ENCODE measurements at places on chromosomes 7 and 10.

- no peak for DNase-seq
Observed at GRCh38 chr10:121313119-121313875, 284.9 kb downstream of the FGFR2 start.

- DNase-seq: no peak
Observed at GRCh38 chr7:115672024-115672423, 358.5 kb downstream of the TFEC start.

- no peak for DNase-seq
Observed at GRCh38 chr7:111558991-111559390, 3.3 kb downstream of the IMMP2L start.

- DNase-seq: no peak
Observed at GRCh38 chr7:31336202-31337001, 4.1 kb downstream of the NEUROD6 start.

GRCh38 chr10:35433851-35434426, 97.6 kb downstream of the CCNY start:
- peak; percentile 23 for DNase-seq

DNA sequence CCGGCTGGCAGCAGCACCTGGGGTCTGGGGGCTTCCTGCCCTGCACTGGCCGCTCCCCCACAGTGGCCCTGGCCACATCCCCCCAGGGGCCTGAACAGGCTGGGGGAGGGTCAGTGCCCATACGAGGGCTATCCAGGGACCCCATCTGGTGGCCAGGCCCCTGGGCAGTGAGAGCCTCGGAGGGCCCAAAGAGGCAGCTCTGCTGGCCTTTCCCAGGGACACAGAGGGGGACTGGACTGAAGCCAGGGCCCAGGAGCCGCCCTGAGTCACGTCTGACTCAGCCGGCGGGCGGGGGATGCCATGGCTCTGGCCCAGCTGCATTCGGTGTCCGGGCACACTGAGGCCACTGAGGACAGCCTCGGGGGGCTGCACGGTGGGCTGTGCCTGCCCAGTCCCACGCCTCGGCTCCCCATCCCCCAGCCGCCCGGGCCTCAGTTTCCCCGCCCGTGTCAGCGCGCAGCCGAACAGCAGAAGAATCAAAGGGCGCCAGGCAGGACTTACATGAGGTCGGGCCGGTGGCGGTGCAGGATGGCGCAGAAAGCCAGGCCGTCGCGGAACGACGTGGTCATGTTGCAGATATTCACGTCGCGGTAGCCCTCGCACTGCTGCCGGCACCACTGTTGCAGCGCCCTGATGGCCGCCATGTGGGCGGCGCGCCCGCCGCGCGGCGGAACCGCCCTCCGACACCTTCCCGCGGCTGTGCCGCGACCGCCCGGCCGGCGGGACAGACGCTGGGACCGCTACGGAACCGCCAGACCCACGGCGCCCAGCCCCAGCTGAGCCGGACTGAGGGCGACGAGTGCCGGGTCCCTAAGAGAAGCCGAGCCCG, at the start of gene MICALL2:
Gene MICALL2, minus strand, starts transcription at position 788 of the 829 bp plus-strand sequence. Its CDS starts 144 bp downstream, at position 644.
- peak; percentile 87 for DNase-seq

DNA sequence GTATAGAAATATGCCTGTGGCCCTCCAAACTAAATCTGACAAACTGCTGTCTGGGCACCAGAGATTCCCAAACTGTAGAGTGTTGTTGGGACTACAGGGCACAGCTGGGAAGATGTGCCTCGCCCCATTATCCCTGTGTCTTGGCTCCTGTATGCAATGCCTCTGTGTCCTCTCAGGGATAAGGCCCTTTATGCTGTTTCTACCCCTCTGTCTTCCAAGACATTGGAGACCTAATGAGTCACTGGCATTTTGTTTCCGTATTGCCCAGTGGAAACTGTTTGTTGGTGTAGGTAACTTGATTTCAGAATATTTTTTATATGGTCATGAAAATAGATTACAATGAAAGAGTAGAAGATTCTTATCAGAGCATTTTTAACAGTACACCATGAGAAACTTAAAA, 183.2 kb downstream of the GLI3 start:
- no peak for DNase-seq

DNA sequence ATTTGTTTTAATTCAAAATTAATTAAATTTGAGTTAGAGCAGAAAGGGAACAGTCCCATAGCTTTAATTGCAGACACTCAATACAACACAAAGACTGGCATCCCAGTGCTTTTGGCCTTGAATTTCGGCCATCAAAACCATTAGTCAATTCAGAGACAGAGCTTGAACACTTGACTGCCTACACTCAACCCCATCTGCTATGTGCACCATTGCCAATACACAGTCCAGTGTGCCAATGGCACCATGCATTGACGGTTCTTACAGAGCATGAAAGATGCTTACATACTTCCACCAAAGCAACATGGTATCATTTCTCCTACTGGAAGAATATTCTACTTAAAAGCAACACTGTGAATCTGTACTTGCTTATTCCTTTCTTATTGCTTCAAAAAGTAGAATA, 43.6 kb upstream of the LRRTM3 start:
- DNase-seq: no peak

GRCh38 chr10:14618674-14619073, 156.0 kb downstream of the FAM107B start:
- no peak for DNase-seq

DNA sequence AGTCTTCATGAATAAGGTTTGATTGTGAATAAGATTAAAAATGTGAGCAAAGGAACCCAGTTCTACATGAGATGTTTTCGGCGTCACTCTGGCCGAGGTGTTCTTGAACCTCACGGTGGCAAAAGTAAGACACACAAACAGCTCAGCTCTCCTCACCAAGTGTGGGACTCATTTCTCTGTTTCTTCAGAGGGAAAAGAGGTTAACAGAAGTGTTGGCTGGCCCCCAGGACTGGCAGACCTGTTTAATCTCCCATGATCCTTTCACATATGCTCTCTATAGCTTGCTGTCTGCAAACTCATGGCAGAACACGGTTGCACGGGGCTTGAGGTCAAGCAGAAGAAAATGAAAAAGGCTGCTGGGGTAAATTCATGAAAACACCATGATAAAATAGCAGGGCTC, 394.4 kb downstream of the CALN1 start:
- no peak for DNase-seq

DNA sequence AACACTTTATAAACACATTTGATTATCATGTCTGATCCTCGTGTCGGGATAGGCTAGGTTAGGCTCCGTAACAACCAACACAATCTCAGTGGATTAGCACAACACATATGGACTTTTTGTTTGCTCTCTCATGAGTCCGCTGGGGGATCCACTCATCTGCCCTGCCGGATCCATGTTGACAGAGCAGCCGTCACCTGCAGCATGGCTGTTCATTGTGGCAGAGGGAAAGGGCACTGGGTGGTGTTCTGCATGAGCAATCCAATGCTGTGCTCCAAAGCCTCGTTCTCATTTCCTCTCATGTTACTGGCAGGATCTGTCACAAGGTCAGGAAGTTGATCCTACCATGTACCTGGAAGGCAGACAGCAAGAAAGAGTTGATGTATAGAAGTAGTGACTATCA, 62.5 kb upstream of the RAPGEF5 start:
- no peak for DNase-seq

DNA sequence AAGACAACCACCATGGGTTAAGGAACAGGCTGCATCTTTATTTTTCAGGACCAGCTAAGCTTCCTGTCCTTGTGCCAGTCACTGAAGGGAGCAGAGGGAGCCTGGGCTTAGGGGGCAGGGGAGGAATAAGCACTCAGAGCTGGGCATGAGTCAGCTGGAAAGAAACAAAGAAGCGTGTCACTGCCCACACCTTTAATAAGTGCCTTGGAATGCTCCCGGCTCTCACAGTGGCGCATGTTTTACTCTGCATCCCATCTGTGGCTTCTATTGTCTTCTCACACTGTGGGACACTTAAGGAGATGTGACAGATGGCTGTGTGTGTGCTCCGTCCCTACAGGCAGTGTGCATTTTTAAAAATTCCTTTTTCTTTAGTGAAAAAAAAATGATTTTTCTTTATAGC, 71.7 kb downstream of the MTURN start:
- DNase-seq: peak; percentile 84

GRCh38 chr10:81179805-81180452, 642.2 kb downstream of the SH2D4B start:
- no peak for DNase-seq

GRCh38 chr10:45399113-45399512, 25.1 kb downstream of the ALOX5 start:
- no peak for DNase-seq

DNA sequence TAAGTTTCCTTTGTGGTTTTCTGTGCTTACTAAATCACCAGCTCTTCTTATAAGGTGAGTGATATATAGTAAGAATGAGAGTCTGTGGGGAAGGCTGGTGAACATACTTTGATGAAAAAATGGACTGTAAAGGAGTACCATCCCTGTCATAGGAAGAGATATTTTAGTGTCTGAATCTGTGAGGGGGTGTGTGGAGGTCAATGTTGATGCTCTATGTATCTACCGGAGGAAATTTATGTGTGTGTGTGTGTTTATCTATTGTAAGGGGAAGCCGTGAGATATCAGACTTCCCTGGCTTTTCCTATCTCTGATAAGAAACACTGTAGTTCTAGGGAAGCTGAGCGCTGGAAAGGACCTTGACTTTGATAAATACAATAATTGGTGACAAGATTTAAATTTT, 179.0 kb downstream of the PCDH15 start:
- DNase-seq: no peak

GRCh38 chr10:111962951-111963350, 220.6 kb downstream of the GPAM start:
- DNase-seq: no peak

DNA sequence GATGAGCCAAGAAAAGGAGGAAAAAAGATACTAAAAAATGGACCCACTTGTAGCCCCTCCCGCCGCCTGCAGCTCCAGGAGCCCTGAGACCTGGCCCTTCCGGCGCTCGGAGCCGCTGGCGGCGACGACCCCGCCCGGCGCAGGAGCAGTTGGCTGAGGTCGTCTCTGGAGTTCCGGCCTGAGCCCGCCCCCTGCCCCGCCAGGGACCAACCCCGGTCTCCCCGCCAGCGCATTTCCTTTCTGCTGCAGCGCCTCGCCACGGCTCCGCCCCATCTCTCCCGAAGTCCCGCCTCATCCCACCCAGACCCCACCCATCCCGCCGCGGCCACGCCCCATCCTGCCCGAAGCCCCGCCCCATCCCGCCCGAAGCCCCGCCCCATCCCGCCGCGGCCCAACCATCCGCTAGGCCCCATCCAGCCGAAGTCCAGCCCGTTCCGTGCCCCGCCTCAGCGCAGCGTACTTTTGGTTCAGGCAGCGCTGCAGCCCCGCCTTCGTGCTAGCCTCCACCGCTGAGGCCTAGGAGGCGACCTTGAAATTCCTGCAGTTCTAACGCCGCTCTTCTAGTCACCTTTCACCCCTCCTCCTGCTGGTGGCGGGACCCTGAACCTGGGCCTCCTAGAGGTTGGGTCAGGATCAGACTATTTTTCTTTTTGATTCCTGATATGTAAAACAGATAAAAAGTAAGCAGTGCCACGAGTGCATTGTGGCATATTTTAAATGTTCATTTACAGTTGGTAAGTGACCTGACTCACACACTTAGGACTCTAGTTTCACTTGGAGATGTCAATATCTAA, at the start of gene STN1:
Gene STN1, minus strand, starts transcription at position 132 of the 794 bp plus-strand sequence. CDS start 590 bp downstream, outside the sequence.
- DNase-seq: peak; percentile 92

DNA sequence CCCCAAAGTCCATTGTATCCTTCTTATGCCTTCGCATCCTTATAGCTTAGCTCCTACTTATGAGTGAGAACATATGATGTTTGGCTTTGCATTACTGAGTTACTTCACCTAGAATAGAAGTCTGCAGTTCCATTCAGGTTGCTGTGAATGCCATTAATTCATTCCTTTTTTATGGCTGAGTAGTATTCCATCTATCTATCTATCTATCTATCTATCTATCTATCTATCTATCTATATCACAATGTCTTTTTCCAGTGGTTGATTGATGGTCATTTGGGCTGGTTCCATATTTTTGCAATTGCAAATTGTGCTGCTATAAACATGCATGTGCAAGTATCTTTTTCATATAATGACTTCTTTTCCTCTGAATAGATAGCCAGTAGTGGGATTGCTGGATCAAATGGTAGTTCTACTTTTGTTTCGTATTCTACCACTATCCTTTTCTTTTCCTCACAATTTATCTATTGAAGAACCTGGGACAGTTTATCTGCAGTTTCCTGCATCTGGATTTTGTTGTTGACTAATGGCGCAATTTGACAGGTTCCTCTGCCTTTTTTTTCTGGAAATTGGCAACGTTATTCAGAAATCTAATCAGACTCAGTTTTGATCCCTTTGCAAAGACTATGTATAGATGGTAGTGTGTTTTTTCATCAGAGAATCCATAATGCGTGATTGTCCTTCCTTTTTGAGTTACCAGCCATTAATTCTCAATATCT, 287.2 kb downstream of the ARL4A start:
- DNase-seq: no peak

GRCh38 chr10:86003201-86003621, 363.4 kb downstream of the GRID1 start:
- DNase-seq: no peak

DNA sequence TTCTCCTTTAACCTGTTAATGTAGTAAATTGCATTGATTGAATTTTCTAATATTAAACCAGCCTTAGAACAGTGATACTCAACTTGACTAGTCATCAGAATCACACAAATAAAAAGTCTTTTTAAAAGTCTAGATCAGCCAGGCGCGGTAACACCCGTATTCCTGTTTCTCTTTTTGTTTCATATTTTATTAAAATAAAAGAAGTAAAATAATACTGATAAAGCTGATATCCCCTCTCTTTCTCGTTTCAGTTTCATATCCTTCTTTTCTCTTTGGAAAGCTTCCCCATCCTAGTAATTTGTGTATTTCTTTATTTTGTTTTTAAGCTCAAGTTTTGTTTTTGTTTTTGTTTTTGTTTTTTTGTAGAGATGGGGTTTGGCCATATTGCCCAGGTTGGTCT, 9.3 kb downstream of the SMO start:
- no peak for DNase-seq

GRCh38 chr7:99560834-99561736, 2.6 kb downstream of the ZNF655 start:
- DNase-seq: no peak

GRCh38 chr7:53022893-53023292, 12.5 kb upstream of the POM121L12 start:
- no peak for DNase-seq

DNA sequence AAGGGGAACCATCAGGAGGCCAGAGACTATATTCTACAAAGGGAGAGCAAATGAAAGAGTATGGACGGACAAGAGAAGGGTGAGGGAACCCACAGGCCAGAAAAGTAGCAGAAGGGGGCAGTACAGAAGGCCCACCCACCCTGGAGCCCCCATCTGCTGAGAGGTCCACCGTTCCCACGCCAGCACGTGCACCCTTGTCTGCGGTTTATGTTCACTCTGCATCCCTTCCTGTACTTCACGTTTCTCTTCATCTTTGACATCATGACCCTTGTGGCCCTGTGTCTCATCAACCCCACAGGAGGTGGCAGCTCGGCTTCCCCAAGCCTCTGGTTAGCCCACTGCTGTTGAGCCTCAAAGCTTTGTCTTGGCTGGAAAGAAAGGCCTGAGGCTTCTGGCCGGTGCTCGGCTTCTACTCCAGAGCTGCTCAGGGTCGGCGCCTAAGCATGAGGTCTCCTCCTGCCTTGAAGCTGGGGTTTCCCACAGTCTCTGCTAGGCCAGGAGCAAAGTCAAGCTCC, 138.0 kb downstream of the DLG5 start:
- DNase-seq: no peak

- DNase-seq: peak; percentile 86
Observed at GRCh38 chr7:101124376-101125056, 2.4 kb upstream of the SERPINE1 start.
